ENCODE measurements at places on chromosomes 16 and 17.

GRCh38 chr17:59764292-59764741, 56.9 kb downstream of the VMP1 start:
- peak; percentile 47 for DNase-seq

- no peak for DNase-seq
Observed at GRCh38 chr17:45777388-45777787, 6.7 kb upstream of the CRHR1 start.

- DNase-seq, result no peak
Observed at GRCh38 chr16:55773859-55774549, 58.9 kb downstream of the CES1 start.

DNA sequence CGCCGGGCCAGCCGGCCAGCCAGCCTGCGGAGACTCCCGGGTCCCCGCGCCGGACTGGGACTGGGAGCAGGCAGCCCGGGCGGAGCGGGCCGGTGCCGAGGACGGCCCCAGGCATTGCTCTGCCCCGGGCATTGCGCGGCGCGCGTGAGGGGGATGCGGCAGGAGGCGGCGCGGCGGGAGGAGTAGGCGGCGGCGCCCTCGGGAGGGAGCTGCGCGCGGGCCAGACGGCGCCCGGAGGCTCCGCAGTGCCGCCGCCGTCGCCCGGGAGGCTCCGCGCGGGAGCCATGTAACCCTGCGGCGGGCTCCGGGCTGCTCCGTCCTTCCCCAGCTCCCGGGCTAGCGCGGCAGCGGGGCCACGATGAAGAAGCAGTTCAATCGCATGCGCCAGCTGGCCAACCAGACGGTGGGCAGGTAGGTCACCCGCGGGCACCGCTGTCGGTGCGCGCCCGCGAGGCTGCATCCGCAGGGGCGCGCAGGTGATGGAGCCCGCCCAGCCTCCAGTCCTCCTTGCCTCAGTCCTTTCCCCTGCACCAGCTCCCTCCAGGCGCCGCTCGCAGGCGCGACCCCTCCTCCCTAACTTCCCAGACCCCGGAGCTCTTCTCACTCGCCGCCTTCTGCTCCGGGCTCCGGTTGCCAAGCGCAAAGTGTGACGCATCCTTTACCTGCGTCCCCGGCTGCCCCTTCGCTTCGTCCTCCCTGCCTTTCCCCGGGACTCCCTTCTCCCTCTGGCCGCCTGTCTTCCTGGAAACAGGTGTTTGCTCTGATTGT, at the start of gene ARHGAP44:
Gene ARHGAP44, plus strand, starts transcription at position 18 of the 768 bp plus-strand sequence. Its CDS starts 341 bp downstream, at position 359.
- DNase-seq, result peak; percentile 11

DNA sequence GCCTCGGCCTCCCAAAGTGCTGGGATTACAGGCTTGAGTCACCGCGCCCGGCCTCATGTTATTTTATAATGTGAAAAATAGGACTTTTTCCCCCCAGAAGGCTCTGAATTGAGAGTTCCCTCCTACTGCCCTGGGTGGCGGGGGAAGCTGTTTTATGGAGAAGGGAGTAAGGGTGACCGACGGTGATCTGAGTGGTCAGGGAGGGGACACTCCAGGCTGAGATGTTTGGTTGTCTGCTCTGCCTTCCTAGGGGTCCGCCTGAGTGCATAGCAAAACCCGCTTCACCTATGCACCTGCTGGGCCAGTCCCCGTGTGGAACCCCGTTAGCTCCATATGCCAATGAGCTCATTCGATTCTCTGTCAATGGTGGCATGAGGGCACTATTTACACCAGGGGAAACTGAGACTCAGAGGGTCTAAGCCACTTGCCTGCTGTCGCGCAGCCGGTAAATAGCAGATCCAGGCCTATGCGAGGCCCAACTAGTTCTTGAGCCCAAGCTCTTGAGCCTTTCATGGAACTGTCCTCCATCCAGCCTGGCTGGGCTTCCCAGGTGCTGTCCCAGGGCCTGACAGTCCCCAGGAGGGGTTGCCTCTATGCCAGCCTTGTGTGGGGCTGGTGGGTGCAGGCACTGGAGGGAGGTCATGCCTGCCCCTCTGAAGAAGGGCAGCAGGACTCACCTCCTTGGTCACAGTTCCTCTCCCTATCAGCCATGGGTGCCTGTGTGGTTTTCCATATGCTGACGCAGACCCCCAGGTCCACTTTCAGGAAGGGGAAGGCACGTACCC, 1.7 kb upstream of the GJD3 start:
- no peak for DNase-seq

DNA sequence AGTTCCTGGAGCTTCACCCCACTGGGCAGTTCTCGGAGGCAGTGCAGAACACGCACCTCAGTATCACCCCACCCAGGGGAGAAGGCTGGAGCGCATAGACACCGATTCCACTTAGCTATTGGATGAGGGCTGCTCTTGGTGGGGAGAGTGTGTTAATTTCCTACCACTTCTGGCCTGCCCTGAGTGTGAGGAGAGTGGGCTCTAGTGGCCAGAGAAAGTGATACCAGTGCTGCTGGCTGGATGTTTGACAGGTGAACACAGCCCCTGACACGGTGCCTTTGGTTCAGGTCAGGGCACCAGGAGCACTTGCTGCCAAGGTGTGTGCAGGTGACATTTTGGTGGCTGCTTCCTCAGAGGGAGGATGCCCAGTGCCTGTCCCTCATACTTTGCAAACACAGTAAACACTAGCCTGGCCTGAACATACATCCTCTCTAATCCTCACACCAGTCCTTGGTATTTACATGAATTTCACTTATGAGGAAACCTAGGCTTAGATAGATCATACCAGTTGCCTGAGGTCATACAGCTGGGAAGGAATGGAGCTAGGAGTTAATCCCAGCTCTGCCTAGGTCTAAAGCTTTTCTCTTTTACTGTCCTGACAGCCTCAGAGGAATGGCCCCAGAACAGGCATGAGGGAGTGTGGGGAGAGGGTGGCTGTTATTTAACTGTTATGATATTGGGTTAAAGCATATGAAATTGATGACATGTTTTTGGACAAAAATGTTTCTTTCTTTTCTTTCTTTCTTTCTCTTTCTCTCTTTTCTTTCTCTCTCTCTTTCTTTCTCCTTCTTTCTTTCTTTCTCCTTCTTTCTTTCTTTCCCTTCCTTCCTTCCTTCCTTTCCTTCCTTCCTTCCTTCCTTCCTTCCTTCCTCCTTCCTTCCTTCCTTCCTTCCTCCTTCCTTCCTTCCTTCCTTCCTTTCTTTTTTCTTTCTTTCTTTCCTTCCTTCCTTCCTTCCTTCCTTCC, 21.0 kb upstream of the ITGAX start:
- DNase-seq, result peak; percentile 53

- DNase-seq, result no peak
Observed at GRCh38 chr17:47998044-47998443, 27.1 kb downstream of the CDK5RAP3 start.

GRCh38 chr16:22751104-22751667, 62.8 kb upstream of the HS3ST2 start:
- no peak for DNase-seq

DNA sequence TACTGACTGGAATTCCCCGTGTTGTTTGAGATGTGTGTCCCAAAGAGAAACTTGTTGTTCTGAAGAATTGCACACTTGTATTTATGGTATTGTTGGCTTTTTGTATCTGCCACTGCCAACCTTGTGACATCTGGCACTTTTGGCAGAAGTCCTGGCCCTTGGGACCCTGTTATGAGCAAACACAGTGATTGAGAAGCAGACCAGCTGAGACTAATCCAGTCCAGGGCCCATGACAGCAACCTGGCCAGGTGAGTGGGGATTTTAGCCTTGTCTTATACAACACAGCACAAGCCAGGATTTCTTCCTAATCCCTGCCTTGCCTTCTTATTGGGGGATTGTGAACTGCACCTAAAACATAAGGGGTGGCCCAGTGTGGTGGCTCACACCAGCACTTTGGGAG, 80.0 kb downstream of the NTN1 start:
- no peak for DNase-seq
